ENCODE measurements at places on chromosomes 12 and 14. TPM values are rescaled to one million over a fixed set of nuclear protein-coding genes. Genes with fewer than 3 reads are reported as not detected.

DNA sequence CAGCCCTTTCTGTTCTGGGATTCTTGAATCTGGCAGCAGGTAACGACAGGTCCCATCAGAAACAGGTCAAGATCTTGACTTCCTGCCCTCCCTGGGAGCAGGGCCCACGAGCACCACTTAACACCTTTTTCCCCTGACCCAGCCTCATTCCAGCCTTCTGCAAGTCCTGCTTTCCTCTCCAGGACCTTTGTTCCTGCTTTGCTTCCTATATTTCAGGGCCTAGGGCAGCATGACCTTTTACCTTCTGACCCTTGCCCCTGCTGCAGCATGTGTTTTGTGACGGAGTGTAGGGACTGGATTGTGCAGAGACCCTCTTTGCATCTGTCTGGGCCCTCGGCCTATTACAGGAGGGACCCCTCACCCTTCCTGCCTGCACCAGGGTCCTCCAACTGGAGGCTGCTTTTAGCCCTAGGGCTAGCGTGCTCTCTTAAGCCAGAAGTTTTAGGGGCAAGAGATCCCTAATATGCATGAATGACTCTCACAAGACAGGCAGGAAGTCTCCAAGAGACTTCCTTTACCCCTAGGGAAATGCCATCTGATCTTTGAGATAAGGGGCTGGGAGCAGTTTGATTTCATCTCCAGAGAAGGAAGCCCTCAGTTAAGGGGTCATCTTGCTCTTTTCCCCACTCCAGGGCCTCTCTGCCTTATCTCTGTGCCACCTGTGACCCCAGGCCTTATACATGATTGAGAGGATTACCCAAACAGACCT, 209.4 kb upstream of the BCL2L14 start:
- no peaks in the 10 kb centered on the region for H3K4me1 ChIP-seq
- no peak for DNase-seq
- peaks cover 3% of the 10 kb centered on the region for H3K36me3 ChIP-seq

DNA sequence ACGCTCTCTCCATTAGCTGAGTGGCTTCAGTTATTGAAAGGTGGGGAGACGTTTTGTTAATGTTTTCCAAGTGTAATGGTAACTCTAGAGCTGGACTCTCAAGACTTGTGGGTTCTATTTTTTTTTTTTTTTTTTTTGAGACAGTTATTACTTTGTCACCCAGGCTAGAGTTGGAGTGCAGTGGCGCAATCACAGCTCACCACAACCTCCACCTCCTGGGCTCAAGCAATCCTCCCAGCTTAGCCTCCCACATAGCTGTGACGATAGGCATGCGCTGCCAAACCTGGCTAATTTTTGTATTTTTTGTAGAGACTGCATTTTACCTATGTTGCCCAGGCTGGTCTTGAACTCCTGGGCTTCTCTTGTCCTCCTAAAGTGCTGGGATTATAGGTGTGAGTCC, 26.2 kb downstream of the ATF1 start:
- peaks cover 35% of the 10 kb centered on the region for H3K4me1 ChIP-seq
- H3K4me3 ChIP-seq: no peak overlapping the region
- no peak for DNase-seq
- H3K27me3 ChIP-seq: no peaks in the 10 kb centered on the region
- H3K27ac ChIP-seq: no peak overlapping the region
- peaks cover 12% of the 10 kb centered on the region for H3K36me3 ChIP-seq

LMBR1L gene
- 18.5 TPM for total RNA-seq

- peak overlapping the region; percentile 70 for H3K4me3 ChIP-seq
- H3K27ac ChIP-seq: no peak overlapping the region
- no peaks in the 10 kb centered on the region for H3K36me3 ChIP-seq
- DNase-seq: no peak
- no peaks in the 10 kb centered on the region for H3K27me3 ChIP-seq
These were observed 717 bp downstream of the WNT10B start for GRCh38 chr12:48970702-48971334.

DNA sequence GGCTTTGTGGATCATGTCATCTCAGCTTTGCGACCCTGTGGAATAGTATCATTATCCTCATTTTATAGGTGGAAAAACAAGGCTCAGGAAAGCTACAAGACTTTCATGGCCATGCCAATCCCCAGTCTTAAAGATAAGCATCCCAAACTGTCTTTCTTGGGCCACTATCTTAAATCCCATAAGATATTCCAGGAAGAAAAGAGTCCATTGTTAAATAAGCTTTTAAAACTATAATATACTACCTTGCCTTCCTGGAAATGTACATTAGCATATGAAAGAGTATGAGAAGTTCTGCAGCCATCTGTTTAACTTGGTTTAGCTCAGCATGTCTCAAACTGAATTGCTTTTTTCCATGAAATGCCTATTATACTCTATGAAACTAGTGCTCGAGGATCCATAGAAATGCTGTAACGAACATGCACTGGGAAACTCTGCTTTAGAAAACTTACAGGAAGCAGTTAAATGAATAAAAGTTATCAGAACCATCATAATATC, 77.1 kb downstream of the B4GALNT3 start:
- H3K4me1 ChIP-seq: peaks cover 36% of the 10 kb centered on the region
- no peak for DNase-seq
- no peaks in the 10 kb centered on the region for H3K36me3 ChIP-seq
- H3K27ac ChIP-seq: peak overlapping the region; percentile 59
- H3K4me3 ChIP-seq: no peak overlapping the region

DNA sequence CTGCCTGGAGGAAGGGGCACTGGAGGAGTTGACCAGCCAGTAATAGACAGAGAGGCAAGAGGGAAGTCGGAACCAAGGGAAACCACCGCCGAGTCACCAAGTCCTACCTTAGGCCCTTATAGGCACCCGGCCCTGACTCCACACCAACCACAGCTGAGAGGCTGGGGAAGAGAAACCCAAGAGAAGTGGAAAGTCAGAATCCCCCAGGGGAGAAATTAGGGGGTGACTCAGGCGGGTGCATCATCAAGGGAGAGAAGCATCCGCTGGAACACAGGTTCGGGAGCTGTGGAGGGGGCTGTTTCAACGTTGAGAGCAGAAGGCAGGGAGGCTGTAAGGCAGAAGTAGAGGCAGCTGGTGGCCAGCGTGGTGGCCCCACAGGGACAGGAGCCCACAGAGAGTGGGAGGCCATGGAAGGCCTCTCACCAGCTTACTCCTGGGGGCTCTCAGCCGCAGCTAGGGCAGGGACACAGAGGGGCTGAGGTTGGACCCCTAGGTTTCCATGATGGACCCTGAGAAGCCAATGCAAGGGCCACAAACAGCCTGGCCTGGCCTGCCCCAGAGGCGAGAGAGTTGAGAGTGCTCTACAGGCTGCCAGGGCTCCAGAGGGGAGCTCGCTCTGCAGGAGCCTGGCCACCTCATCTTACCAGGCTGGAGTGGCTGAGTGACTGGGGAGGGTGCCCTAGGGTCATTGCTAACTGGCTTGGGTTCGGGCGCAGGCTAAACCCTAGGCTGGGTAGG, 1.4 kb upstream of the TRMT61A start:
- H3K36me3 ChIP-seq: peaks cover 4% of the 10 kb centered on the region
- peaks cover 22% of the 10 kb centered on the region for H3K4me1 ChIP-seq
- H3K4me3 ChIP-seq: no peak overlapping the region
- no peaks in the 10 kb centered on the region for H3K27me3 ChIP-seq
- no peak overlapping the region for H3K27ac ChIP-seq
- no peak for DNase-seq

GRCh38 chr12:53601296-53601847, 24.8 kb downstream of the ATF7 start:
- no peaks in the 10 kb centered on the region for H3K27me3 ChIP-seq
- H3K4me1 ChIP-seq: no peaks in the 10 kb centered on the region
- H3K27ac ChIP-seq: no peak overlapping the region
- no peaks in the 10 kb centered on the region for H3K36me3 ChIP-seq
- no peak for DNase-seq
- no peak overlapping the region for H3K4me3 ChIP-seq

- H3K27ac ChIP-seq: no peak overlapping the region
- H3K4me1 ChIP-seq: peaks cover 6% of the 10 kb centered on the region
- no peak overlapping the region for H3K4me3 ChIP-seq
- no peaks in the 10 kb centered on the region for H3K36me3 ChIP-seq
These were observed 75.3 kb upstream of the TMPO start for GRCh38 chr12:98439981-98440581.

NPC2 gene
- total RNA-seq: 138 TPM

- H3K27ac ChIP-seq: peak overlapping the region; percentile 93
- H3K36me3 ChIP-seq: no peaks in the 10 kb centered on the region
- peak; percentile 99 for DNase-seq
- H3K27me3 ChIP-seq: no peaks in the 10 kb centered on the region
- H3K4me3 ChIP-seq: peak overlapping the region; percentile 20
These were observed 102.7 kb downstream of the TMEM30B start for GRCh38 chr14:61178226-61179060.

- no peaks in the 10 kb centered on the region for H3K36me3 ChIP-seq
- no peak for DNase-seq
- H3K4me1 ChIP-seq: peaks cover 26% of the 10 kb centered on the region
- no peaks in the 10 kb centered on the region for H3K27me3 ChIP-seq
- H3K27ac ChIP-seq: no peak overlapping the region
These were observed 17.7 kb upstream of the HNF1A start for GRCh38 chr12:120960657-120961056.

HELB gene
- total RNA-seq: 2.1 TPM

TBX5 gene
- not detected for total RNA-seq

DNA sequence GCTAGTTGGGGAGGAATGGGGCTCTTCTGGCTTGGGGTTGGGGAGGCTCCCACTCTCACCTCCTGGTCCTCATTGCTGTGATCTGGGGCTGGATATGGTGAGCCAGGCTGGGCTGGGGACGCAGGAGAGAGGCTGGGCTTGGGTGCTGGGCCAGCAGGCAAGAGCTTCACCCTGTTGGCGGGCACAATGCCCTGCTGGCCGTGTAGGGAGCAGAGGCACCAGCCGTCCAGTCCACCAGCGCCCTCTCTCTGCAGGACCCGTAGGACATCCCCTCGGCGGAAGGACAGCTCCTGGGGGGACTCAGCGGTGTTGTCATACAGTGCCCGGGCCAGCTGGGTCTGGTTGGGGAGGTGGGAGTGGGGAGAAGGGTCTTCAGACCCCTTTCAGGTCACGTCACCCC, 4.5 kb downstream of the EFS start:
- H3K27me3 ChIP-seq: peaks cover 43% of the 10 kb centered on the region
- no peaks in the 10 kb centered on the region for H3K4me1 ChIP-seq
- no peak overlapping the region for H3K4me3 ChIP-seq
- H3K27ac ChIP-seq: no peak overlapping the region
- DNase-seq: no peak

- H3K27ac ChIP-seq: no peak overlapping the region
- peaks cover 9% of the 10 kb centered on the region for H3K27me3 ChIP-seq
- DNase-seq: no peak
- H3K36me3 ChIP-seq: no peaks in the 10 kb centered on the region
These were observed 408.8 kb downstream of the FUT8 start for GRCh38 chr14:65821224-65821753.

DNA sequence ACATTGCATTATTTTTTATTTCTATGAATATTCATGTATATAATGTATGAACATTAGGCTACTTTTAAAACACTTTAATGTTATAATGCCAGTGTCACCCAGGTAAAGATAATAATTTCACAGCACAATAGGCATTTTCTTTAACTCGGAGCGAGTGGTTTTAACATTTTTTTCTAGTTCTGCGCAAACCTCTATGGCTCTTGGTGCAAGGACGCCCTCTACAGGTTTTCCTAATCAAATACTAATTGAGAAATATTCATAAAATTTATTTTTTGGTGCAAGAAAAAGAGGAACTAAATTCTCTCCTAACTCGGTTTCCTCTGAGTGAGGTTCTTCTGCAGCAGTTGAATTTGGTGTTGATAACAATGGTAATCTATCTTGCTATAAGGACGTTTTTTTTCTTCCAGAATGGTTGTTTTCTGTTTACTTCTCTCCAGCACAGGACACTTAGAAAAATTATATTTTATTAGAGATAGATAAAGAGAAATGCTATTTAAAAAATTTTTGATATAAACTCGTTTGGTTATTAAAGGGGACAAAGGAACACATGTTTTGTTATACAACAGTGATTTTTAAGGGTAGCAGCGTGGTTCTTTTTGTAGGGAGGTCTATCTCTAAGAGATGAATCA, 2.4 kb upstream of the WIF1 start:
- no peaks in the 10 kb centered on the region for H3K36me3 ChIP-seq
- H3K4me3 ChIP-seq: no peak overlapping the region
- DNase-seq: peak; percentile 66
- H3K4me1 ChIP-seq: peaks cover 7% of the 10 kb centered on the region
- H3K27me3 ChIP-seq: peaks cover 51% of the 10 kb centered on the region
- no peak overlapping the region for H3K27ac ChIP-seq

DNA sequence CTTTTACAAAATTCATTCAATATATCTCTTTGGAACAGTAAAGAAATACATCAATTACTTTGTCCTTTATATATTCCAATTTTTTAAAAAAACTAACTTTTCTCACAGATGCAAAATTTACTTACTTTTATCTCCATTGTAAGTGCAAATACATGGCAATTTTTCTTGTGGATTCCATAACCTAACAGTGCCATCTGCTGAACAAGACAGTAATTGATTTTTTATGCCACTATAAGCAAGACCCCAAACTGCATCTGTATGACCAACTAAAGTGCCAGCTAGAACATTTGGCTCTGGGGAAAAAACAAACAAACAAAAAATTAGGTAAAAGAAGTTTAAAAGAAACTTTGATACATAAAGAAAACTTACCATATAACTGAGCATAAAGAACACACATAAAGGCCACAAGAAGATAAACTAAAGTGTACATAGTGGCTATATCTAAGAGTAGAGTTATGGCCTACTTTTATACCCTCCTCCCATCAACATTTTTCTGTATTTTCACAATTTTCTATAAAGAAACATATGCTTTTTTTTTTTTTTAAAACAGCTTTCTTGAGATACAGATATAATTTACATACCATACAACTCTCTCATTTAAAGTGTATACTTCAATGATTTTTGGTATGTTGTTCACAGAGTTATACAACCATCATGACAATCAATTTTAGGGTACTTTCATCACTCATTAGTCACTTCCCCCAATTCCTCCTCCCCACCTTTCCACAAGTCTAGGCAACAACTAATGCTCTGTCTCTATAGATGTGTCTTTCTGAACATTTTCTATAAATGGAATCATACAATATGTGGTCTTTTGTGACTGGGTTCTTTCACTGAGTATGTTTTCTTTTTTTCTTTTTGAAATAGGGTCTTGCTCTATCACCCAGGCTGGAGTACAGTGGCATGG, 32.6 kb downstream of the COCH start:
- H3K4me1 ChIP-seq: no peaks in the 10 kb centered on the region
- no peak overlapping the region for H3K27ac ChIP-seq
- H3K36me3 ChIP-seq: peaks cover 31% of the 10 kb centered on the region
- H3K4me3 ChIP-seq: no peak overlapping the region

DNA sequence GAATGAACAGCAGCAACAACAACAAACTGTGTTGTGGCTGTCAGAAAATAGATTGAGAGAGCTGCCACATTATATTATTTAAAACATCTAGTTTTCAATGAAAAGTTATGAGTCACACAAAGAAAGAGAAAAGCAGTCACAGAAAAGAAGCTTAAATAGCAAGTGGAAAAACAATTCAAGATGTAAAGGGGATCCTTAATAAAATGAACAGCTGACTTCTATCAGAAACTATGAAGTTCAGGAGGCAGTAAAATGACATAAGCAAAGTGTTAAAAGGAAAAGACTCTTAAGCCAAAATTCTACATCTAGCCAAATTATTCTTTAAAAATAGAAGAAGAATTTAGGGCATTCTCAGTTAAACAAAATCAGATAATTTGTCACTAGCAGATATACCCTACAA, 5.6 kb downstream of the CLEC14A start:
- H3K36me3 ChIP-seq: no peaks in the 10 kb centered on the region
- H3K27ac ChIP-seq: no peak overlapping the region
- no peak for DNase-seq
- H3K4me1 ChIP-seq: no peaks in the 10 kb centered on the region
- no peaks in the 10 kb centered on the region for H3K27me3 ChIP-seq

- no peak overlapping the region for H3K27ac ChIP-seq
- H3K4me1 ChIP-seq: no peaks in the 10 kb centered on the region
- H3K36me3 ChIP-seq: no peaks in the 10 kb centered on the region
- DNase-seq: no peak
These were observed 155.1 kb downstream of the KIF21A start for GRCh38 chr12:39287817-39288216.
